ENCODE measurements at places on chromosomes 2 and 18.
A peak's percentile ranks its signal among the peaks of the same experiment; 100 is the strongest.

DNA sequence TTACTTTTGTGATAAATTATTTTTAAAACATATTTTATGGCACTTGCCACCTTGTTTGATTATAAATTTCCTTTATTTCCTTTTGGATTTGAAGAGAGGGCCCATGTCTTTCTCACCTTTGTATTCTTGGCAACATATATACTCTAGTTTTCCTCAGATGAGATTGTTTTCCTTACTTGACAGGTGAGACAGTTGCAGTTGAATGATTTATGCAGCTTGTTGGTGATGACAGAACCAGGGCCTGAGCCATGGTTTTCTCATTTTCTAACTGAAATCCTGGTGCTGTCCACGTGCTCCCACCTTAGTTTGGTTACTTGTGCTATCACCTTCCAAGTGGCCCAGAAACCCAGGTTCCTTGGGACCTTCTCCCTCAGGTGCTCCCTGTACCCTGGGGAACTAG, 58.2 kb downstream of the TTC39C start:
- DNase-seq: no peak

- DNase-seq: no peak
Observed at GRCh38 chr2:114543236-114543766, 100.9 kb downstream of the DPP10 start.

DNA sequence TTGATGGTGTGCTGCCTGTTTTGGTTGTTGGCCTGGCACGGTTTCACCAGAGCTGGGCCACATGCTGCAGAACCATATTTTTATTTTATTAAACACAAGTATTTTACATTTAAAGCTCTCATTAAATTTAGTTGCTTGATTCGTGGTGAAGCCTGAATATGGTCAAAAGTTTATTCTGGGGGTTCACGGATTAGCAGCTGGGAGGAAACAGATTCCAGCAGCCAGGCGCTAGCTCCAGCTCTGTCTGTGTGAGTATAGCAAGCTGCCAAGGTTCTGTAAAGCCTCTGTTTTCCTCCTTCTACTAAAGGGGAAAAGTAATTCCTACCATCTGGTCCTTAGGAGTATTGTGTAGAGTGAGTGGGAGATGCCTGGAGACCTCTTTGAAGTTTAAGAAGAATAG, 22.5 kb downstream of the GATA6 start:
- no peak for DNase-seq

- no peak for DNase-seq
Observed at GRCh38 chr2:197777823-197778407, 7.2 kb downstream of the BOLL start.

GRCh38 chr2:101199251-101199791, 48.1 kb upstream of the TBC1D8 start:
- no peak for DNase-seq

GRCh38 chr2:68404893-68405799, 40.1 kb downstream of the PLEK start:
- DNase-seq: no peak

- DNase-seq: no peak
Observed at GRCh38 chr18:75066021-75066880, 142.7 kb downstream of the PTGR3 start.

GRCh38 chr18:32319084-32319483, 129.2 kb downstream of the MEP1B start:
- DNase-seq: no peak

- DNase-seq: no peak
Observed at GRCh38 chr2:162277381-162277780, 34.1 kb upstream of the FAP start.

DNA sequence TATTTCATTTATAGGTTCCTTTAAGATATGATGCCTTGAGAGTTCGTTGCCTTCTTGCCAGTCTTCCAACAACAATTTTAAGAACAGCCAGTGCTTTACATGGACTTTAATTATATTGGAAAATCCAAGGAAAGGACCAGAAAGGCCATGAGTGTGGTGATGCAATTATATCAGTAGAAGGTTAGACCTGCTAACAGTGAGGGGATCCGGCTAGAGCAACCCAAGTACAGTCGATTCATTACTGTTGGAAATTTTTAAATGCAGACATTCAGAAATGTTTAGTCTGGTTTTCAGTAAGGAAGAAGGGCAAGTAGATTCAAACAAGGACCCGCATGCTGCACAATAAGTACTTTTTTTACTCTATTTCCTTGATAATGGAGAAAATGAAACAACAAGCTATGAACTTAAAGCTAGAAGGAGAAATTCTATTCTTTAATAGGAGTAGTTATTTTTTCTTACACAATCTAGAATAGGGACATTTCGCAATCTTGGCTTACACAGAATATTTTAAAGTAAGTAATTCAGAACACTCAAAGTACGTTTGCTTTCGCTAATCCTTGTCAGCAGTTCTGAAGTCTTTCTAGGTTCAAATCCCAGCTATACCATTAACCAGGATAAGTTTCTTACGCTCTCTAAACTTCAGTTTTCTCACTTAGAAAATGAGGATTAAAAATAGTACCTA, 405.5 kb downstream of the MEIS1 start:
- DNase-seq: no peak

DNA sequence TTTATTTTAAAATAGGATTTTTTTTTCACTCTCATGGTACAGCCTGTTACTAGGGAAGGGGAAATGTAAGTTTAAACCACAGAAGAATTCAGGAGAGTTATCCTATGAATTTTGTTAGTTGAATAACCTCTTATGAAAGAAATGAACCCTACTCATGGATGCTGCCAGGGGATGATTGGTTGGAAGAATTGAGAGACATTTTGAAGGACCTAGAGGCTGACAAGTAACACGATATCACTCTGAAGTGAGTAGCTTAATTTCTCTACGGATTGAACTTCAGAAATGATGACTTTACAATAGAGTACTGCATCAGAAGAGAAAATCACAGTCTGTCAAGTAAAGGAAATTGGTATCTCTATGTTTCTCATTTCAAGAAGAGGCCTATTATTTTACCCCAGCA, 1346.2 kb downstream of the SUCLG1 start:
- DNase-seq: no peak

DNA sequence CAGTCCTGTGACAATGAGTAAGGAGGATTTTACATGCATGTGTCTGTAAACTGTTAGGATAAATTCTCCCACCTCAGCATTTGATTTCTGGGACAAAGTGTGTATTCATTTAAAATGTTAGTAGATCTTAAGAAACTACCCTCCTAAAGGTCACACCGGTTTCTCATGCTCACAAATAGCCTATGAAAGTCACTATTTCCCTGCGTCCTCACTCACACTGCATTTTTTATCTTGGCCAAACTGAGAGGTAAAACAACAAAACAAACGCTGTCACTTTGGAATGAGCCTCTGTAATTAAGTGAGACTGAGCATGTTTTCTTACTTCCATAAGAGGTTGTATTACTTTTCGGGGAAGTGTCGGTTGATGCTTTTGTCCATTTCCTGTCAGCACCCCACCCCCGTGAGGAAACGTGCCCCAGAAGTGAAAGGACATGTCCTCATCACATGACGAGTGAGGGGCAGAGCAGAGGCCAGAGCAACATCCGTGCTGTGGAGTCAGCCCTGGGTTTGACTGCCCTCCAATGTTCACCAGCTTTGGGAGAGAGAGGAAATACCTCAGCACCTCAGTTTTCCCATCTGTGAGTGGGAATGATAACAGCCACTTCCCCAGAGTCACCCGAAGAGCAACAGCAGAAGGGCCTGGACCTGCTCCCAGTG, 3.1 kb downstream of the GYPC start:
- peak; percentile 66 for DNase-seq

DNA sequence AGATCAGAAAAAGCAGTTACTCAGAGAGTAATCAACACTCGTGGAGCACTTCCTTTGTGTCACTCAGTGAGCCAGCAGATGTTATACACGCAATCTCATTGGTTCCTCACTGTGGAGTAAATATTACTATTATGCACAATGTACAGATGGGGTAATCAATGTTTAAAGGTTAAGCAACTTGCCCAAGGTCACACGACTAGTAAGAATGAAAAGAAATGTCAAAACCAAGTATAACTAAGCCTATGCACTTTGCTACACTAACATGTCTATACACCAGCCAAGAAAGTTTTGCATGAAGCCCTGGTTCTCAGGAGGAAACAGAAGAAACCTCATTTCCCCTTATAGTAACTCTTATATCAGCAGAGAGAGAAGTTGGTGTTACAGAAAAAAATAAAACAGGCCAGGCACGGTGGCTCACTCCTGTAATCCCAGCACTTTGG, 5.4 kb downstream of the METTL21A start:
- DNase-seq: no peak

- DNase-seq: no peak
Observed at GRCh38 chr2:108893277-108893676, 95.7 kb downstream of the EDAR start.

GRCh38 chr2:25323042-25323514, 18.6 kb downstream of the DNMT3A start:
- DNase-seq: peak; percentile 55

DNA sequence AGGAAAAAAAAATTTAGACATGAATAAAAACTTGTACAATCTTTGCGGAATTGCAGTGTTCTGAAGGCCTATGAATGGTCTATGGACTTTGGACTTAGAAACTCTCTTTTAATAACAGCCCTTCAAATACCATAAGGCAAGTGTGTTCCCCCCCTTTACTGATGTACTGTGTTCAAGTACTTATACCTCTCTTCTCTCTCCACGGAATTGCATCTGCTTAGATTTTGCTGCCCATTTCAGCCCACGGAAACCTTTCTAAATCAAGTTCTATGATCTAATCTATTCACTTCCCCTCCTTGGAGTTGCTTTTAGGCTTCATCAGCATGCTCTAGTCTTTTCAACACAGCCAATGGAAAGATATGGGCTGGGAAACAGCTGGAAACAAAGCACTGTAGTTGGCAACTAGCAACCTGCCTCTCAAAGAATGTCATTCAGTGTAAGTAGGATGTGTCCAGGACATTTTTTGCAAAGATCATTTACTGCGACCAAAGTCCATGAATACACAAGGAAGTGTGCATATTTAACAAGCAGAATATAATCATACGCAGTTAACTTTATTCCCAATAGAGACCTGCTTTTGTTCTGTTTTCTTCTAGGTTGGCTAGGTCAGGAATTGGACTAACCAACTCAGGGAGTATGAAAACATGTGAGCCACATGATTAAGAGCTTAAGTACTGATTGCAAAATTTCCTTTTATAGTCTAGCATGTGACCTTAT, 58.0 kb downstream of the SLC40A1 start:
- no peak for DNase-seq

DNA sequence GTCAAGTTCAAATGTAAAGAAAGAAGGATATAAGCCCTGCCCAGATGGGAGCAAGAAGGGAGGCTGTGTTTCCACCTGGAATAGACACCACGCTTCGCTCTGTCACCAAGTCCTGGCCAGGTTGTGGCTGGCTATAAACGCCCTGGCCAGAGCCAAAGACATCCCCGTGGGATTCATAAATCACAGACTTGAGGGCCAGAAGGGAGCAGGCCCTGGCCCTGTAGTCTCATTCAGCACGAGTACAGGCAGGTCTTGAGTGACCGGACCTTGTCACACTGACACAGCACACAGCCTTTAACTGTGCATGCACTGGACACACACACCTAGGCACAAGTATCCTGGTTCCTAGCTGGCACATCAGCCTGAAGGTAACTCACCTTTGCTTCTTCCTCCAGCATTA, 94.5 kb upstream of the MGAT4A start:
- no peak for DNase-seq

- no peak for DNase-seq
Observed at GRCh38 chr18:34083910-34084535, 140.7 kb downstream of the NOL4 start.

DNA sequence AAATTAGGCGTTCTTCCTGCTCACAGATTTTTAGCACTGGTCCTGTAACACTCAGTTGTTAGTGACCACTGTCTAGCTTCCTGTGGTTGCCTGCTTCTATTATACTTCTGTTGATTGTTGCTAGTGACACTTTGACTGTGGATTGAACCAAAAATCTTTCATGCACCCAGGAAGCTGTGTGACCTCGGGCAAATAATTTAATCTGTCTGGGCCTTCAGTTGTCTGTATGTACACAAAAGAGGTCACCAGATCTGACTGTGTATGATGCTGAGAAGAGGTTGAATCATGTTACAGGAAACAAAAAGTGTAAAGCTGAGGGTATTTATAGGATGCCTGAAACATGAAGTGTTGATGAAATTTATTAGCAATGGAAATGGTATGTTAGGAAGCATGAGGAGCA, 12.7 kb downstream of the ICOS start:
- no peak for DNase-seq

DNA sequence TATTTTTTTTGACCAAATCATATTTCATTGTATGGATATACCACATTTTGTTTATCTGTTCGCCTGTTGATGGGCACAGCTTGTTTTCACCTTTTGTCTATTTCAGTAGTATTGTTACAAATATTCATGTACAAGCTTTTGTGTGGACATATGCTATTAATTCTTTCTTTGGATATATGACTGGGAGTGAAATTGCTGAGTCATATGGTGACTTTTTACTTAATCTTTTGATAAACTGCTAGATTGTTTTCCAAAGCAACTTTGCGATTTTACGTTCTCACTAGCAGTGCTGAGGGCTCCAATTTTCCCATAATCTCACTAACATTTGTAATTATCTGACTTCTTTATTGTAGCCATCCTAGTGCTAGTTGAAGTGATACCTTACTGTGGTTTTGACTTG, 112.4 kb downstream of the CD8B2 start:
- DNase-seq: no peak

- no peak for DNase-seq
Observed at GRCh38 chr18:10379522-10379921, 74.9 kb upstream of the APCDD1 start.

GRCh38 chr2:197620133-197620532, 55.3 kb downstream of the RFTN2 start:
- DNase-seq: no peak
